SK-N-DZ (cell line): ENCODE measurements at places on chromosomes 11 and 22.

DNA sequence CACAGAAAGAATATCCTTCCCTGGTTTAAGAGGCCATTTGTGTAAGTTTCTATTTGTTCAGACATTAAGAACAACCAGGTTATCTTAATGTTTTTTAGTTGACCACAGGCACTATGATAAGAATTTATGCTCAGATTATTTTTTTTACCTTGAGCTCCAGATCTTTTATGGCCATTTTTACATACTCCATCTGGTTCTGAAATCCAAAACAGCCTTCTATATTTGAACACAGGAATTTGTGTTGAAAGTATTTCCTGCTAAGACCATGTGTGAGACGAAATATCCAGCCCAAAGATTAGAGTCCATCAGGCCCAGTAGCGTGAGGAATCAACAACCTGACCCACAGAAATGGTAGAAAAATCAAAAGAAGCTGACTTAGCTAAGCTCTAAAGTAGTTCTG, 569.9 kb upstream of the FAT3 start:
- no peak for DNase-seq

DNA sequence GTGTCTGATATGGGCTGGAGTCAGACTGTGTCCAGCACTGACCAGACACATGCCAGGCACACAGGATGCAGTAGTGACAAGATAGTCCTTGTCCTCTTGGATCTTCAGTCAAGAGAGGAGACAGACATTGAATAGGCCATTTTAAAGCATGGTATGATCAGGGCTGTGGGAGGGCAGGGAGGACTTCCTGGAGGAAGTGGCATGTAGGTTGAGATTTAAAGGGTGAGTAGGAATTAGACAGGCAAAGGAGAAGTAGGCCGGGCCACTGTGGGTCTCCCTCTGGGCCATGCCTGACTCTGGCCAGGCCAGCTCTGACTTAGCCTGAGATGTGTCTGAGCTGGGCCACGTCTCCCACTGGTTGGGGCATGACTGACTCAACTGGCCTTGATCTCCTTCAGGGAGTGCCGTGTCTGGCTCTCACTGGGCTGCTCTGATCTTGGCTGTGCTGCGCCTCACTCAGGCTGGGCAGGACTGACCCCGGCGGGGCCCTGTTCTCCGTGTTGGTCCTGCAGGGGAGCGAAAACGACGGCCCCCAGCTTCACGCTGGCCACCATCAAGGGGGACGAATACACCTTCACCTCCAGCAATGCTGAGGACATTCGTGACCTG, 71.2 kb downstream of the MYO7A start:
- DNase-seq = no peak

- DNase-seq = peak; percentile 70
Observed at GRCh38 chr11:1882265-1883238, 9.1 kb downstream of the PRR33 start.

GRCh38 chr11:134071306-134071705, 2.4 kb downstream of the JAM3 start:
- no peak for DNase-seq

GRCh38 chr22:35821654-35822053, 104.0 kb downstream of the APOL5 start:
- DNase-seq = no peak

DNA sequence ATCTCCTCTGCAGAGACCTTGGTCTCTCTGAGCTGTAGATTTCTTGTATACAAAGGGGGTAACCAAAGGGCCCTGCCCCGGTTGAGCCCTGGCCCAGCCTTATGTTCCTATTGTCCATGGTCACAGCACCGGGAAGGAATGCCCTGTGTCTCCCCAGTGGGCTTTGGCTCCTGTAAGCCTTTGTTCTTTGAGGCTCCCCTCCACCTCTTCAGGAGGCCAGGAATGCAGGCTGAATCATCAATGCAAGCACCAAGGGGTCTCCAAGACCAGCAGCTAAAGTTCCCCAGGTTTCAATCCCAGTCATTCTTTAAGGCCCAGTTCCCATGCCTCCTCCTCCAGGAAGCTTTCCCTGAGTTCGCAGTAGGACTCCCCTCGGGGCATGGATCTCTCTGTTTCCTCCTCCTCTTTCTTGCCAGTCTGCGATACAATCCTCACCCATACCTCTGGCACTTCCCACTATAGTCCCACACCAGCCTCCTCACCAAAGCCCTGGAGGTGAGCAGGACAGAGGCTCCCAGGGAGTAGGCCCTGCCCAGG, 29.2 kb upstream of the KLHL35 start:
- DNase-seq = no peak

GRCh38 chr11:123570939-123571580, 83.4 kb downstream of the SCN3B start:
- DNase-seq = no peak

GRCh38 chr11:27618281-27618915, 81.9 kb downstream of the BDNF start:
- no peak for DNase-seq

DNA sequence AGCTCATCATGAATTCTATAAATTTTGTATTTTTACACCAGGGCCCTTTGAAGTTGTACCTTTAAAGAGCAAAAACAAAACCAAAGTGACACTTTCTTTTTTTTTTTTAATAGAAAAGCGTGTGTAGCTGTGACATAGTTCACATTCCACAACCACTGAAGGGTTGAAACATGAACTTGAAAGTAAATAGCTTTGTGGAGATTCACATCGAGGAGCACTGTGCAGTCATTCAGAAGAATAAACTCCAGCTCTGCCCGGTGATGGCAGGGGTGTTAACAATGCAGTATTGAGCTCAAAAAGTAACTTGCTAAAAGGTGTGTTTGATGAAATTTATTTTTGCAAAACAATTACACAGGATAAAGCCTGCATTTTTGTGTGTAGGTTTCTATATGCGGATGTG, 1166.2 kb downstream of the TBC1D22A start:
- no peak for DNase-seq

GRCh38 chr11:120676991-120677390, 165.4 kb downstream of the GRIK4 start:
- no peak for DNase-seq

GRCh38 chr11:69301455-69302401, 7.8 kb downstream of the MYEOV start:
- no peak for DNase-seq

DNA sequence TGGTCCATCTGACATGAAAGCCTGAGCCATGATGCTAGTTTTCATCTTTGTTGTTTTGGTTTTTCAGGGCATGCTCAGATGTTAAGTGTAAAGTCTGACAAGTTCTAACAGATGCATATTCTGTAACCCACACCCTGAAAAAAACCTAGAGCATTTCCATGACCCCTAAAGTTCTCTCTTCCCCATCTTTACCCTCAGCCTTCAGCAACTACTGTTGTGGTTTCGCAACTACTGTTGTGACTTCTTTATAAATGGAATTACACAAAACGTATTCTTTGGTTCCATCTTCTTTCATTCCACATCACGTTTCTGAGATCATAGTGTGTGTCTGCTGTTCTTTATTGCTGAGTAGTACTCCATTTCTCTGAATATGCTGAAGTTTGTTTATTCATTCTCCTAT, 65.1 kb upstream of the LDLRAD3 start:
- no peak for DNase-seq

GRCh38 chr11:15093432-15093831, 20.0 kb downstream of the CALCB start:
- DNase-seq = no peak

- DNase-seq = peak; percentile 81
Observed at GRCh38 chr11:78000193-78000592, 5.7 kb upstream of the INTS4 start.

DNA sequence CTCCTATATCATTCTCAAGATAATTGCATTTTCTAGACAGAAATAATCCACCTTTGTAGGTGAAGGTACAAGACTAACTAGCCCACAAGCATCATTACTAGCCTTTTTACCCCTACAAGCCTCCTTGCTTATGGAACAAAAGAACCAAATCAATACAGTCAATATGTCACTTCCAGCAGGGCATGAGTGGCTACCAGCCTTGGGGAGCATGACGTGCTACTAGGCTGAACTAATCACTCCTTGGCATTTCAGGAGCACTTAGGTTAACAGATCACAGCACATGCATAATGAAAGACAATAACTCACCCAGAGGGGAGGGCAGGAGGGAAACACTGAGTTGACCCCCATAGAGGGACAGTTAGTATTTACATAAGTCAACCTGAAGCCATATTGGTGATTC, 2.7 kb downstream of the DRD2 start:
- DNase-seq = no peak

- peak; percentile 77 for DNase-seq
Observed at GRCh38 chr11:10742460-10743208, 8.4 kb upstream of the CTR9 start.

- DNase-seq = no peak
Observed at GRCh38 chr11:26143566-26144290, 188.2 kb upstream of the ANO3 start.

- no peak for DNase-seq
Observed at GRCh38 chr11:65430406-65431217, 8.0 kb downstream of the NEAT1 start.

DNA sequence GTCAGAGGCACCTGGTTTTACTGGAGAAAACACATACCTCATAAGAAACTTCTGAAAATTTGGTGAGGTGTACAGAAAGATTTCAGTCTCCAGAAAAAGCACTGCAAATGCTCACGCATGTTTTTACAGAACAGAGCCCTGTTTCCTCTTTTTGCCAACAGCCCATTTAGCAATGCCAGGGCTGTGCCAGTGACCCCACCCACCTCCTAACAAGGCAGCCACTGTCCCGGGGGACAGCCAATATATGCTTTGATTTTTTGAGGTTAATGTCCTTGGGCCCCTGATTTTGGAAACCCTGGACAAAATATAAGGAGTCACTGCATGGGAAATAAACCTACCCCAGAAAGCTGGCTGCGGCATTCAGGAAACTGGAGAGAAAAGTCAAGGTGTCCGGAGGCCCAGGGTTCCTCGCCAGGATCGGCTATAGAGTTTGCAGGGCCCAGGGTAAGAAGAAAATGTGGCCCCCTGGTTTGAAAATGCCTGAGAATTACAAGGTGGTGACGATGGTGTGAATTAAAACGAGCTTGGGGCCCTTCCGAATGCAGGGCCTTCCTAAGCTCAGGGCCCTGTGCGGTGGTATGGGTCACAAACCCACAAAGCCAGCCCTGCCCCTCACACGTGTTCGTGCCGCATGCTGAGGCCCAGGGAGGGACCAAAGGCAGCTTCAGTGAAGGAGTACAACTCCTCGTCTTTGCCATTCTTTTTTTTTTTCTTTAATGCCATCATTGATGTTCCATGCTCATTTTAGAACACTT, 71.1 kb upstream of the WNT7B start:
- no peak for DNase-seq

DNA sequence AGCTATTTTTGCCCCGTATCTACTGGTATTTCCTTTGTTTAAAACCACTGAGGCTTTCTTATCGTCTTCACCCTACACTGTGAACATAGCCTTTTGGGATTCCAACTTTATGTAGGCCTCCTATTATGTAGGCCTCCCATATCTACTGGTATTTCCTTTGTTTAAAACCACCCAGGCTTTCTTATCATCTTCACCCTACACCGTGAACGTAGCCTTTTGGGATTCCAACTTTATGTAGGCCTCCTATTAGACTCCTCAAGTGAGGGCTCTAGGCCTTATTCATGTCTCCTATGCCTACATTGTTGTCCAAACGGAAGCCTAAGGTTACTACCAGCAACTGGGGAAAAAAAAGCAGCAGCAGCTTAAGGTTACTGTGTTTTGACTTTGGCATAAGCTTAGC, 23.7 kb downstream of the CEP295 start:
- DNase-seq = no peak

DNA sequence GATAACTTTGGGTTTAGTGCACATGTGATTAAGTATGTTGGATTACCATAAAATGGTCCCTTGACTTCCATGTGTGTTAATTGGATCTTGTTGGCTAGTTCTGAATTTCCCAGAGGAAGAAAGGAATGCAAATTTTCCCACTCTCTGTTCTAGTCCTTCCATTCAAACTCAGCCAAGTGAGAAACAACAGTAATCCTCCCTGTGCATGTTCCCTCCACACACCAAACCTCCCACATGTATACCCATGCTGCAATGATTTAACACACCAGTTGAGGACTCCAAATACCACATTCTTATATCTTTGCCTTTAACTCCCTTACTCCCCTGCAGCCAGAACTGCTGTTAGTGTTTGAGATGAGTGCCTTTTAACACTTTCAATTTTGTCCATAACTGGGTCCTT, 1158.9 kb downstream of the DLG2 start:
- DNase-seq = no peak

DNA sequence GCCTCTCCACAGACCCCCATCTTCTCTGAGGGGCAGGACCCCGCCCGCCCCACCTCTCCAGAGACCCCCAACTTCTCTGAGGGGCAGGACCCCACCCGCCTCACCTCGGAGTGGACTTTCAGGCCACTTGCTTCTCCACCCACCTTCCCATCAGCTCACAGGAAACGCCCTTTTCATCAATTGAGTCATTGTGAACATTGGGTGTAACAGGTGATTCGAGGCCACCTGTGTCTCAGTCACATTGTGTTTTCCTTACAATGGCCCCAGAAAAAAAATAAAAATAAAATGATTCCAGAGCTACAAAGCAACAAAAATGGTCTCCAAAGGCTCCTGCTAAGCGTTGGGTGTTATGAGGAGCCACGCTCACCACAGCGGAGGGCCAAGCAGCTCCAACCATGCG, 36.0 kb downstream of the BRD1 start:
- DNase-seq = no peak

DNA sequence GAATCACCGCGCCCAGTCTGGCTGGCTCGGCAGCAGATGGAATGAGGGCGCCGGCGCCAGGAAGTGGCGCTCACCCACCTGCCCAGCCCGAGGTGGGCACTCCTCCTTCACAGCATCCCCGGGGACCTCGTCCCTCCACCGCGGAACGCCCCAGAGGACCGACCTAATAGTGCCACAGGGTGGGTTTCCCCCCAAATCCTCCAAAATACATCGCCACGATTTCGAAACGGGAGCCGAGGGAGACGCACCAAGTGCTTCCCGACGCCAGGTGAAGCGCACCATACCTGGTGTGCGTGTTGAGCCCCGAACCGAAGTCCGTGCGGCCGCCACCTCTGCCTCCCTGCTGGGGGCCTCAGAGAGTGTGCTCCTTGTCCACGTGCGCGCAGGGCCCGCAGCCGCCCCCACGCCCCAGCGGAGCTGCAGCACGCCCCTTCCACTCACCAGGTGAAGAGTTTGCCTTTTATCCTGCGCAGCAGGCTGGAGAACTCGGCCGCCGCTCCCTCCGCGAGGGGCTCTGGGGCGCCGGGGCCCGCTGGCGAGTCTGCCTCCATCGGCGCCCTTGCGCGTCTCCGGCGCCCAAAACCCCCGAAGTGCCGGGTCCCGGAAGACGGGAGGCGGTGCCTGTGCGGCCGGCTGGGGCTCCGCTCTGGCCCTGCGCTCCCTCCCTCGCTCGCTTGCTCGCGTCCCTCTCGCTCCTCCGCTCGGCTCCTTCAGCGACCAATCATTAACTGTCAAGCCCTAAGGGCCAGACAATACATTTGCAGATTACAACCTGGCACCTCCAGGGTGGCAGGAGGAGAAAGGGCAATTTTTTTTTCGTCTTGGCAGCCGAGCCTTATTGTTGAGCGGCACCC, at the start of gene SLC35F2:
TSS of gene SLC35F2 (minus strand) at position 571 of the 854 bp plus-strand sequence. CDS start at position 551, 20 bp downstream.
- peak; percentile 71 for DNase-seq

GRCh38 chr11:27470826-27471588, 1.6 kb downstream of the LGR4 start:
- DNase-seq = peak; percentile 25

GRCh38 chr11:12086271-12087074, 23.9 kb upstream of the MICAL2 start:
- no peak for DNase-seq
